ENCODE measurements at places on chromosomes 2 and 18.

DNA sequence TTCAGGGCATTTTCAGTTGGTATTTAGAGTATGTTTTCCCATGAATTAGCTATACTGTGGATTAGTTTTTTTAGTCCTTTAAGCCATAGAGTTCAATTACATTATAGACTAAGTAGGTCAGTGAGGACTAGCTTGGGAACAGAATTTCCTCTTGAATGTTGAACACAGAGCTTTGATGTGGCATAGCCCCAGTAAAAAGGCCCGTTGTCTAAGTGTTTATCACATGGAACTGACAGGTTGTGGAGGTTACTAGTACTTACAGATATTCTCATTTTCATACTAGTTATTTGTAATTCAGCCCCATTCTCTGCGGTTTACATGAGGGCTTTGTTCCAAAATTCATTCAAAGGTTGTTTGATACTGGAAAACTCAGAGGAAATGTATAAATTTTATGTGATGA, 6.2 kb downstream of the INSIG2 start:
- DNase-seq: peak; percentile 34

DNA sequence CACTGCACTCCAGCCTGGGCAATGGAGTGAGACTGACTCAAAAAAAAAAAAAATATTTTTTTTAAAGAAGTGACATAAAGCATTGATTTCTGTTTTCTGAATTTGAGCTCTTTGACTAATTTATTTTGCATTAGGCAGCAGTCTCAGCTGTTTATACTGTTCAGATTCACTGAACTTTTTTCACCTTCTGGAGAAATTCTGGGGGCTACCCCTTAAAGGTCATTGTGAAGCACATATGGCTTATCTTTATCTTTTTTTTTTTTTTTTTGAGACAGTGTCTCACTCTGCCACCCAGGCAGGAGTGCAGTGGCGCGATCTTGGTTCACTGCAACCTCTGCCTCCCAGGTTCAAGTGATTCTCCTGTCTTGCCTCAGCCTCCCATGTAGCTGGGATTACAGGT, 12.9 kb downstream of the PHLPP1 start:
- no peak for DNase-seq

GRCh38 chr2:72712304-72712703, 113.5 kb downstream of the EXOC6B start:
- no peak for DNase-seq

DNA sequence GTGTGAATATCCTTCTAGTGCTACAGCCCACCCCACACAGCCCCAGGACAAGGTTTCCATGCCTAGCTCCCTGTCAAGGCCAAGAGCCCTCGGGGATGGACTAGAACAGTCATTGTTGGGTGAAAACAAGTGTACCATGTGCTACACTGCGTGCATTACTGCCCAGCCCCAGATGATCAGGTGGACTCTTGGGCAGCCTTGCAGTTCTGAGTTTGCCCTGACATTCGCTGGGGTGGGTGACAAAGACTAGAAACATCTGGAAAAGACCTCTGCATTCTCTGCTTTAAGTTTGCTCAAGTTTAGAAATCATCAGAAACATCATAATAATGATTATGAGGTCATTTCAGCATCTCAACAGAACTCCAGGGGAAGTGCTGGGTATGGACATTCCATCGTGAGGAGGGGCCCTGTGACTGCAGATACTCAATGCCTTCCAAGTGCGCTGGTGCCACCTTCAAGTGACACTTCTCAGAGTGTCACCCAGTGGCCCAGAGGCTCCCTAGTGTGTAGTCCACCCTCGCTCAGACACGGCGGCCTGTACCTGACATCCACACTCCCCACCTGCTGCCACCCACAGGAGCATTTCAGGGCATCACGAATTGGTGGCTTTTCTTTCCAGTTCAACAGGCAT, 5.3 kb upstream of the PXDN start:
- no peak for DNase-seq

DNA sequence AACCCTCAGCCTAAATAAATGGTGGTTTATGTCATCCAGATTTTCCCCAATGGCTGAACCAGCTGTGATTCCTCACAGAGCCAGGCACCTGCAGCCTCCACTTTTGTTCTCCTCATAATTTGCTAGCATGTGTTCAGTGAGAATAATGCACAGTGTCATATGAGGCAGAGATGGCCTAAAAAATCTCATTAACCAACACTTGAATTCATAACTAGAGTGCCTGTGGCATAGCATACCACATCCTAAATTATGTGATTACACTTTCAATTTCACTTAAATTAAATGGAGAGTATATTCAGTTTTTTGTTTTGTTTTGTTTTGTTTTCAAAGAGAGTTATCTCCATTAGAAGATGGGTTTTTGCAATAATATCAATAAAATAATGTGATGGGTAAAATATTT, 488.0 kb downstream of the CBLN2 start:
- no peak for DNase-seq

- DNase-seq: no peak
These were observed 8.9 kb downstream of the ARHGAP25 start for GRCh38 chr2:68743531-68743930.

GRCh38 chr2:20616341-20616871, 34.5 kb downstream of the HS1BP3 start:
- no peak for DNase-seq

DNA sequence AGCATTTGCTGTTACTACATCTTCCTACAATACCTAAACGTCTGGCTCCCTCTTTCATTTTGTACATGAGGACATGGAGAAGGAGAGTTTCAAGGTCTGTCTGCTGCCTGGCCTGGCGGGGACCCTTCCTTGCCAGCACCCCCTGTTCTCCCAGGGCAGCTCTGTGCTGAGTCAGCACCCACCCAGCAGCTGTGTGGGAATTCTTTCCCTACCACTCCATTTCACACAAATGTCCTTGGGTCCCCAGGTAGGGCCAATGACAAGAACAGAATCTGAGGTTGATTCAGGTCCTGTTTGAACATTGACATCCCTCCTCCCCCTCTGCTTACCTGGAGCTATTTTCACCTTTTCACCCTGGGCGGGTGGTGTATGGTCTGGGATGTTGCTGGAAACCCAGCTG, 129.9 kb upstream of the ITGA6 start:
- DNase-seq: no peak

- DNase-seq: no peak
These were observed 33.9 kb upstream of the TSPYL6 start for GRCh38 chr2:54289917-54290316.

GRCh38 chr2:43387092-43388062, 161.0 kb upstream of the ZFP36L2 start:
- no peak for DNase-seq

GRCh38 chr2:101410746-101411145, 23.4 kb upstream of the CREG2 start:
- no peak for DNase-seq

- no peak for DNase-seq
These were observed 115.9 kb downstream of the CAPN13 start for GRCh38 chr2:30691091-30691947.

DNA sequence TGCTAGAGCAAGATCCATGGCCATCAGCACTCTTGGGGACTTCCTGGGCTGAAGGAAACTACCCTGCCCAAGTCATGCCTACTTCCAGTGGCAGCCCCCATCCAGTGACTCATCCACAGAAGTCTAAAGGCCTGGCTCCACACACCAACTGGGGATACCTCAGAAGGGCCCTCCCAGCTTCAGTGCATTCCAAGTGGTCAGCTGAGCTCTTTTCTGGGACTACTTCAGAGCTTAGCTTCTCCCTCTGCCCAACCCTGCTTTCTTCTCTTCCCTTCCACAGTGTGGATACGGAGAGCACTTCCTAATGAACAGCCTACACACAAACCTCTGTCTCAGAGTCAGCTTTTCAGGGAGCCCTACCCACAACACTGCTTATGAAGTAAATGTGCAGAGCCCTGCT, 66.5 kb downstream of the CLHC1 start:
- no peak for DNase-seq

GRCh38 chr2:202818321-202818720, 53.2 kb downstream of the ICA1L start:
- DNase-seq: no peak

- DNase-seq: no peak
These were observed 120.9 kb downstream of the TWIST2 start for GRCh38 chr2:238968616-238969384.

DNA sequence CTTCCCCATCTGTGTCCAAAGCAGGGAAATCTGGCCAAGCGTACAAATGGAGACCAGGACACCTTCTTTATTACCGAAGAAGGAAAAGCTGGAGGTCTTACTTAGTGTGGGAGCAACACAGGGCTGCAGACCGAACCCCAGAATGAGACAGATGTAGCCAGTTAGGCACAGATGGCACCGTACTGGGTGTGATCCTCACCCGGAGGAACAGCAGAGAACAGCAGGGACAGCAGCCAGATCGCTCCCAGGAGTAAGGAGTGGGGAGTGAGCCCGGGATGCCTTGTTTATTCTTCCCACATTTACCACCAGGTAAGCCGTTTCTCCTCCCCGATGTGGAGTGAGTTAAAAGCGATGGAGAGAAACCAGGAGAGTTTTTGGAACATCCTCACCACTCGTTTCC, 150.7 kb upstream of the SPRED2 start:
- DNase-seq: no peak
